Hematopoietic multipotent progenitor cell (in vitro differentiated cells): ENCODE measurements at places on chromosomes 11 and 22.

- DNase-seq, result no peak
These were observed 106.3 kb upstream of the TEAD1 start for GRCh38 chr11:12567746-12568460.

GRCh38 chr11:75424396-75424795, 8.6 kb downstream of the KLHL35 start:
- DNase-seq, result no peak

DNA sequence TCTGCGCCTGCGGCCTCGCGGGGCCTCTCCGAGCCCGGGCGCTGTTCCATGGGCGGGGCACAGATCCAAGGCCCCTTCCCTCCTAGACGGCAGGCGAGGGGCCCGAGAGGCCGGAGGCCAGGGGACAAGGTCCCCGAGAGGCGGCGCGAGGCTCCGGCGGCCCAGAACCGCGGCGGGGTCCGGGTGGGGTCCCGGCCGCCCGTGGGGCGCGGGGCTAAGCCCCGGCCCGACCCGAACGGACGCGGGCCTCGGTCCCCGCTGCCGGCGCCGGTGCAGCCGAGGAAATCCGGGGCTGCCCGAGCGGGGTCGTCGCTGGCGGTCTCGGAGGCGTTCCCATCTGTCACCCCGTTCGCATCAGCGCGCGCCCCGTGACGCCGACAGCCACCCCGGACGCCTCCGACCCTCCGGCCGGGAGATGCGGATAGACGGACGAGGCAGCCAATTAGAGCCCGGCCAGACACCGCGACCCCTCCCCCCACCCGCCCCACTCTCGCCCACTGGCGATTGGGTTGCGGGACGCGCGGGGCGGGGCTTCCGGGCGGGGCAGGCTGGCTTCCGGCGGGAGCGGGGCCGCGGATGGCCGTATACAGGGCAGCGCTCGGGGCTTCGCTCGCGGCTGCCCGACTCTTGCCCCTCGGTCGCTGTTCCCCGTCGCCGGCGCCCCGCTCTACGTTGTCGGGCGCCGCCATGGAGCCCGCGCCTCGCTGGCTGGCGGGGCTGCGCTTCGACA, at the start of gene SELENOO:
SELENOO (plus strand) TSS at position 551 of the 730 bp plus-strand sequence; CDS start at position 577, 26 bp downstream.
- DNase-seq, result peak; percentile 90

DNA sequence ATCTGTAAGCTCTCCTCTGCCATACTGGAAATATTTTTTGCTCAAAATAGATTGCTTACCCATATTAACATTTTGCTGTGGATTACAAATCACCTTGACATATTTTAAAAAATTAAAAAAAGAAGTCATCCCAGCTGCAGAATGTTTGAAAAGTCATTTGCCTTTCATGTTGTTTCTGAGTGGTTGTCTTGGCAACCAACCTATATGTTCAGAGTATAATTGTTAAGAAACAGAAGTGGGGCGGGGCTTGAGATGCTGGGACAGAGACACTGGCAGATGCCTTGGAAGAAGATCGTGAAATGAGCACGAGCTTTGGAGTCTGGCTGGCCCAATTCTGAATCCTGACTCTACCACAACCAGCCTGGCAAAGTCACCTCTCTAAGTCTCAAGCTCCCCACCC, 348.2 kb downstream of the LARGE1 start:
- no peak for DNase-seq

DNA sequence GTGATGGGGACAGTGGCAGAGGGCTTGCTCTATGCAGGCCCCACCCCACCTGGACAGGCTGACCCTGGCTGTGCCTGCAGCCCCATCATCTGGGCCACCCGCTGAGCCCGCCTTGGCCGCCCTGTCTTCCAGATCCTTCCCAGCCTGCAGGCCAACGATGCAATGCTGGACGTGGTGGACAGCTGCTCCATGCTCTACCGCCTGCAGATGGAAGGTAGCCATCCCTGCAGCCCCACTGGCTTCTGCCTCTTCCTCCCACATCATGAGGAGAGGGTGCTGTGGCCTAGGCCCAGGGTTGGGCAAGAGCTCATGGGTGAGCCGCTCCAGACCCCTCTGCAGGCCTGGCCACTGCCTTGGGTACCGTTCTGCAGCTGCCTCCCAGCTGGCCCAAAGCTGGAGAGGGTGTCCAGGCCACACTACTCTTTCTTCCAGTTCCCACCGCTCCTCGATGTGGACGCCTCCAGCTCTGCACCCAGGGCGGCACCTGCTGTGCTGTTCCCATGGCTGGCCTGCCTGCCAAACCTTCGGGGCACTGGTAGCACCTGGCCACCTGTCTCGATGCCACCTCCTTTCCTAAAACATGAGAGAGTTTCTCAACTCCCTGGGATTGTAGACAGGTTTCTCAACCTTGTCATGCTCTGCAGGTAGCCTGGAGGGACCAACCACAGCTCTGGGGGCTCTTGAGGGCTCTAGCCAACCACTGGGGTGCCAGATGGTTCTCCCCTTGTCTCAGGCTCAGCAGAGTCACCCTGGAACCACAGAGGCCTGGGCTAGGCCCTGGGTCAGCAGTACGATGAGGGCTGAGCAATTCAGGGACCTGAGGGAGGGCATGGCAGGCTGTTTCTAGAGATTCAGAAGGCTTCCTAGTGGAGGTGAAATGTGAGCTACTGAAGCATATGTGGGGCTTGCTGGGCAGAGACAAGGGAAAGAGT, 9.5 kb upstream of the GTSE1 start:
- no peak for DNase-seq

GRCh38 chr22:26546282-26546681, 34.0 kb upstream of the TFIP11 start:
- no peak for DNase-seq

- DNase-seq, result peak; percentile 92
These were observed at the start of gene HSD17B12 for GRCh38 chr11:43680521-43681400. Gene HSD17B12, plus strand, starts transcription at chr11:43680738. Its CDS starts 90 bp downstream, at chr11:43680828.

- no peak for DNase-seq
These were observed 45.8 kb downstream of the PPFIBP2 start for GRCh38 chr11:7559398-7560283.

GRCh38 chr11:71482746-71483364, 29.9 kb downstream of the NADSYN1 start:
- DNase-seq, result no peak

DNA sequence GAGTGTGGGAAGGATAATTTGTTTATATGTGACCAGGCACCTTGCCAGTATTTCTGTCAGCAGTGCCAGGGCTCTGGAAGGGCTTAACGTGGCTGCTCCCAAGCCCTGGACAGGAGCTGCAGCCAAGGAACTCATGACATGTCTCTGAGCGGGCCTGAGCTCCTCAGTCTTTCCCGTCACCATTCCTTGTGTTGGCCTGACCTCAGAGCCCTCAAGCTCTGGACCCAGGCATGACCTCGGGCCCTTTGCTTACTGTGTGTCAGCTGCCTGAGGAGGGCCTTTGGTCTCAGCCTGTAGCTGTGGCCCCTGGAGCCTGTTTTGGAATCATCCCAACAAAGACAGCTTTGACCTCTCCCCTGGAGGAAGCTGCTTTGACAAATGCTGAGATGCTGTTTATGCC, 264.1 kb upstream of the PLET1 start:
- DNase-seq, result no peak
